ENCODE measurements at places on chromosomes 11 and 22. TPM values are rescaled to one million over a fixed set of nuclear protein-coding genes. Genes with fewer than 3 reads are reported as not detected.

- no peak for DNase-seq
- no peak overlapping the region for H3K27ac ChIP-seq
- peaks cover 3% of the 10 kb centered on the region for H3K4me1 ChIP-seq
- no peak overlapping the region for H3K4me3 ChIP-seq
These were observed 98.1 kb downstream of the ATXN10 start for GRCh38 chr22:45769569-45770210.

DNA sequence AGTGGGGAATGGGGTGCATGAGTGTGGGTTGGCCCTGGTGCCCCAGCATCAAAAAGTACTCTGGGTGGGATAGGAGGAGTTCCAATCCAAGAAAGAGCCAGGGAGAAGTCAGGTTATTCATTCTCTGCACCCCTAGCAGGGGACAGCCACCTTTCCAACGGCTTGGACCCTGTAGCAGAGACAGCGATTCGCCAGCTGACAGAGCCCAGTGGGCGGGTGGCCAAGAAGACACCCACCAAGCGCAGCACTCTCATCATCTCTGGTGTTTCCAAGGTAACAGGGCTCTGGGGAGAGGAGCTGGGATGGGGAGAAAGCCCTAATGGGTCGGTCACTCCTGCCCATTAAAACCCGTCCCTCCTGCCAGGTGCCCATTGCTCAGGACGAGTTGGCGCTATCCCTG, 6.6 kb downstream of the C2CD2L start:
- peaks cover 57% of the 10 kb centered on the region for H3K36me3 ChIP-seq
- H3K27me3 ChIP-seq = no peaks in the 10 kb centered on the region
- peak overlapping the region; percentile 56 for H3K27ac ChIP-seq
- H3K4me1 ChIP-seq = peaks cover 36% of the 10 kb centered on the region
- no peak for DNase-seq
- no peak overlapping the region for H3K4me3 ChIP-seq

DNA sequence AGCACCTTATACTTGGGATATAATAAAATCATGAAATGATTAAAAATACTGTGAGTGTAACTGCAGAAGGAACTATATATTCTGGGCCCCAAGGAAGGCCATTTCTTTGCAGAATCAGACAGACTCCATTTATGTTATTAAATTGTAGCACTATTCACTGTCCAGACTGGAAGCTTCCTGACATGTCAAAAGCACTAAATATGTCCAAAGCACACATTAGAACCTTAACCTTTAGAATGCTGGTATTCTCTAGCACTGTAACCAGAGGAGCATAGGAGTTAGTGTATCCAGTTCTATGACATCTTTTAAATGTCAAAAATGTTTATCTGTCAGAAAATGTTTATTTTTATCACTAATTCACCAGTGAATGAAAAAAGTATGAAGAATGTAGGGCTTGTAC, 246.9 kb downstream of the CADM1 start:
- H3K4me1 ChIP-seq = peaks cover 4% of the 10 kb centered on the region
- no peak overlapping the region for H3K4me3 ChIP-seq
- no peak for DNase-seq
- H3K36me3 ChIP-seq = no peaks in the 10 kb centered on the region
- H3K27me3 ChIP-seq = peaks cover 6% of the 10 kb centered on the region
- H3K27ac ChIP-seq = no peak overlapping the region

- H3K27ac ChIP-seq = no peak overlapping the region
- DNase-seq = no peak
- H3K36me3 ChIP-seq = no peaks in the 10 kb centered on the region
- no peaks in the 10 kb centered on the region for H3K4me1 ChIP-seq
- H3K4me3 ChIP-seq = no peak overlapping the region
These were observed 3.2 kb downstream of the HBB start for GRCh38 chr11:5223686-5224085.

- peak overlapping the region; percentile 96 for H3K4me3 ChIP-seq
- peaks cover 14% of the 10 kb centered on the region for H3K36me3 ChIP-seq
- no peaks in the 10 kb centered on the region for H3K27me3 ChIP-seq
- peak overlapping the region; percentile 99 for H3K27ac ChIP-seq
- DNase-seq = peak; percentile 89
- H3K4me1 ChIP-seq = peaks cover 26% of the 10 kb centered on the region
These were observed 15.4 kb downstream of the BAD start for GRCh38 chr11:64268893-64269539.

- no peak overlapping the region for H3K4me3 ChIP-seq
- H3K27ac ChIP-seq = no peak overlapping the region
- peaks cover 54% of the 10 kb centered on the region for H3K27me3 ChIP-seq
- DNase-seq = no peak
These were observed 3.4 kb downstream of the CDON start for GRCh38 chr11:126059238-126059781.

DNA sequence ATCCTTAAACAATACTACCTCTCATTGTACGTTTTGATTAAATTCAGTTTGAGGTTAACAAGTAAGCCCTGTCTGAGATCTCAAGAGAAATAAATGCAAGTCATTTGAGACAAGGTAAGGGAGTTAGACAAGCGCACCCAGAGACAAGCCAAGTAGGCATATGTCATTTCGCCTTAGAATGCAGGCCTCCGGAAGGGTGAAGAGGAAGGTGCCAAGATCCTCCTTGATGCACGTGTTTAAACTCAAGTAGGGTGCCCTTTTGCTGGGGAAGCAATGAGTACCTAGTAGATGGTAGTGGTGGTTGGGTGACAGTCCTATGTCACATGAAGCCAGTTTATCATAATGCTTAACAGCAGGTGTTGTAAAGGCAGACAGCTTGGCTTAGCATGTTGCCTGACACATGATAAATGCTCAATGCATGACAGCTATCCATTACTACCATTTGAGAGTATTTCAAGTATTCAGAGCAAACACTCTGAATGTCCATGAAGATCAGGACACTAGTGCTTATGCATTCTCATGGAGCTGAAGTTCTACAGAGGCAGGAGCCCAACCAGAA, 415.9 kb downstream of the TMEM135 start:
- no peaks in the 10 kb centered on the region for H3K4me1 ChIP-seq
- H3K27me3 ChIP-seq = peaks cover 3% of the 10 kb centered on the region
- H3K36me3 ChIP-seq = no peaks in the 10 kb centered on the region
- H3K27ac ChIP-seq = no peak overlapping the region
- no peak for DNase-seq
- no peak overlapping the region for H3K4me3 ChIP-seq

GRCh38 chr11:116837231-116838091, at the start of gene APOA1:
TSS of gene APOA1 (minus strand) at chr11:116837622. CDS start at chr11:116837387, 235 bp downstream.
- H3K27ac ChIP-seq = no peak within 1 kb of the TSS
- H3K27me3 ChIP-seq = peaks cover 4% of the 10 kb centered on the region
- H3K4me3 ChIP-seq = no peak within 1 kb of the TSS
- H3K4me1 ChIP-seq = peaks cover 11% of the 10 kb centered on the region

DNA sequence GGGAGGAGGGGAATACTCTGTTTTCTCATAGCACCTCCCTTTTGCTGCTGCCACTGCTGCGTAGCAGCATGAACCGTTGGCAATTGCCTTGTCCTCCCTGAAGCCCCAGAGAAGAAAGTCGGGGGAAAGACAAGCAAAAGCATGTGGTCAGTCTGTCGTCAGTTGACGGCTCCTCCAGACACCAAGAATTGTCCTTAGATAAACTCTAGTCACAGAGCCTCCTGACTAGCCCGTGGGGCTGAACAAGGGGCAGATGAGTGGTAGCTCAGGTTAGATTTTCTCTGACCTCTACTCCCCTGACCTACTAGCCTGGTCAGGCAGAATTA, 126.4 kb upstream of the HSD17B12 start:
- no peak overlapping the region for H3K27ac ChIP-seq
- H3K27me3 ChIP-seq = peaks cover 64% of the 10 kb centered on the region
- H3K4me1 ChIP-seq = peaks cover 5% of the 10 kb centered on the region

- peak within 1 kb of the TSS; percentile 96 for H3K27ac ChIP-seq
- peaks cover 69% of the 10 kb centered on the region for H3K36me3 ChIP-seq
- H3K4me3 ChIP-seq = peak within 1 kb of the TSS; percentile 99
- no peaks in the 10 kb centered on the region for H3K27me3 ChIP-seq
These were observed at the start of gene OSM for GRCh38 chr22:30266445-30267381. TSS of gene OSM (minus strand) at chr22:30266851. CDS start at chr22:30266799, 52 bp downstream.

GRCh38 chr11:120642196-120642894, 130.8 kb downstream of the GRIK4 start:
- H3K36me3 ChIP-seq = no peaks in the 10 kb centered on the region
- no peak overlapping the region for H3K4me3 ChIP-seq
- no peak for DNase-seq
- H3K4me1 ChIP-seq = no peaks in the 10 kb centered on the region
- no peak overlapping the region for H3K27ac ChIP-seq

DNA sequence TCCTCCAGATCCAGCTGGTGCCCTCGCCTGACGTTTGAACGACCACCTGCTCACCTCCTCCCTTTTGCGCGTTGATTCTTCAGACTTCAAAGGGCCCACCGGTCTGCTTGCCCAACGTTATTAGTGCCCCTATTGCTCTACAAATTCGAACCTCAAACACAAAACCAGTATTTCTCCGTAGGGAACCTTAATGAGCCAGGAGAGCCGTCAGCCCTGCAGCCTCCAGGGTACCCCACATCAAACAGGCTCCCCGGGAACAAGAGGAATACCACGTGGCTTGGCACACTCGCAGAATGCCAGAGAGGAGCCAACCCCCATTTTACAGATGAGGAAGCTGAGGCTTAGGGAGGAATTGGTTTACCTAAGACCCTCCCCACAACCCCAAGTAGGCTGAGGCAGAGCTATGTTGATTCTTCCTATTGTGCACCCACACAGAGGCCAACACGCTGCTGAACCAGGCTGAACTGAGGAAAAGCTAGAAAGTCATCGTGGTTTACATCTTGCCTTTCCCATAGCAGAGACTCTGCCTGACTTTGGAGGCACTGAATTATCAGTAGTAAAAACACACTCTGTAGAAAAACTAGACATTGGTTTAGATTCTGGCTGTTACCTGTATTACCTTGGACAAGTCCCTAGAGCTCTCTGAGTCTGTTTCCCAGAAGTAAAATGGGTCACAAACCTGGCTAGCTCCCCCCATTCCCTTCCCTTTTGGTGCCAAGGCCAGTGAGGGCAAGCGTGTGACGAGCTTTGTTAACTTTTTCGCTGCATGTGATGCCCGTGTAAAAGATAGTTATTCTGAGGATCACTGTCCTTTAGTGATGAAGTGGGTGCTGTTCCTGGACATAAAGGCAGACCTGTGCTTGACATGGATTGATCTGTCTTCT, 764 bp downstream of the TKFC start:
- no peak for DNase-seq
- peak overlapping the region; percentile 97 for H3K4me3 ChIP-seq
- peak overlapping the region; percentile 98 for H3K27ac ChIP-seq
- H3K4me1 ChIP-seq = peaks cover 52% of the 10 kb centered on the region

DNA sequence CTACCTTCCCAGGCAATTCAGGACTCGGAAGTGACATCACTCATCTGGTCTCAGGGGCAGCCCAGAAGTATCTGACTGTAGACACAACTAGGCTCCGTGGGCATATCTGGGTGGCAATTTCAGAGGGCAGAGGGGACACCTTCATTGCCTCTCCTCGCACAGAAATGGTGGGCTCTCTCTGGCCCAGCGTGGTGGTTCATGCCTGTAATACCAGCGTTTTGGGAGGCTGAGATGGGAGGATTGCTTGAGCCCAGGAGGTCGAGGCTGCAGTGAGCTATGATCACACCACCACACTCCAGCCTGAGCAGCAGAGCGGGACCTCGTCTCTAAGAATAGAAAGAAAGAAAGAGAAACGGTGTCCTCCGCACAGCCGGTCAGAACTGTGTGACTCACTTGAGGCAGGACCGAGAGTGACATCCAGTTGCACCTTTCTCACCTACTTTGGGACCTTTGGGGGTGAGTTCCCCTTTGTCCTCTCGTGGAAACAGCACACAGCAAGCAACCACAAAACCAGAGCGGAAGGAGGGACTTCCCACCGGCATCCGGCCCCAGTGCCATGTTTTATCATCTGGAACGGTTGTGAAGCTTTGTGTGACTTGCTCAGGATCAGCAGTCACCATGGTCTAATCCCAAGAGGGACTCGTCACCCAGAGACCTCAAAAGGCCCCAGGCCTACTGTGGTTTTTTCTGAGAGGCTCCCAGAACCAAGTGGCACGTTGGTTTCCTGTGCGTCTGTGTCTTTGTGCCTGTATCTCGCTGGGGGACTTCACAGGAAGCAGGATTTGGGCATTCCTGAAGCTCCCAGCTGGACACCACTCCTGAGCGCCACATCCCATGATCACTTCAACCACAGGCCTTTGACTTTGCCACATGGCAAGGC, 38.4 kb upstream of the EMID1 start:
- DNase-seq = peak; percentile 88
- peak overlapping the region; percentile 78 for H3K27ac ChIP-seq
- peak overlapping the region; percentile 61 for H3K4me3 ChIP-seq

- no peaks in the 10 kb centered on the region for H3K36me3 ChIP-seq
- H3K4me1 ChIP-seq = no peaks in the 10 kb centered on the region
- no peaks in the 10 kb centered on the region for H3K27me3 ChIP-seq
- H3K27ac ChIP-seq = no peak overlapping the region
- H3K4me3 ChIP-seq = no peak overlapping the region
- DNase-seq = peak; percentile 59
These were observed 401.0 kb downstream of the LARGE1 start for GRCh38 chr22:33519071-33519973.

DNA sequence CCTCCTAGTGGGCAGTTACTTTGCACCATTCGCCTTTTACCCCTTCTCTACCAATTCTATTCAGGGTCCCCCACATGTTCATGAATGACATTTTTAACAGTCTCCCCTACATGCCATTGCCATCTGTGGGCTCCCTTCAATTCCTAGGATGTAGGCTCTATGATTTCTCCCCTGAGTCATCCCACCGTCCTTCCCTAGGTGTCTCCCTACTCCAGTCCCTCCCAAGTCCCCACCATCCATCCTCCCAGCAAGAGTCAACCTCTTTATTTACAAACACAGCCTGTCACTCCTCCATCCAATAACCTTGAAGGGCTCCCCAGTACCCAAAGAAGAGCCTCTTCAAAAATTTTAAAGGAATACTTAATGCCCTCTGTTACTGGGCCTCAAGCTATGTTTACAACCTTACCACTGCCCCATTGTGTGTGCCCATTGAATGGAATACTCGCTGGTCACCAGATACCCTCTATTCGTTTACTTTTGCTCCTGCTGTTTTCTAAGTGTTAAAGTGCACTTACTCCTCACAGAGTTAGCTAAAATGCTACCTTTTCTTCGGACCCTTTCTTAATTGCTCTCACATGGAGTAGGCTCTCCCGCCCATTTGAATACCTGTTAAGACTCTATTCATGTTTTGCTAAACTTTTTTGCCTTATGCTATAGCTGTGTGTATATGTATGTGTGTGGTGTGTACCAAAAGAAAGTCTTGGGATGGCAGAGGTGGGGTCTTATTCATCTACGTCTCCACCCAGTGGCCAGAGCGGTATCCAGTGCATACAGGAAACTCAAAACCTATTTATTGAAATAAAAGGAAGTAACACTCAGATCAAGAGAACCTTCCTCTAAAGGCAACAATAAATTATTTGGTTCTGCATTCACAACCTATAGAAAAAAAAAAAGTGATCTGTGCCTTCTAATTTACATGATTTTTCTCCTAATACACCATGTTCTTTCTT, 235.8 kb upstream of the CCDC90B start:
- no peaks in the 10 kb centered on the region for H3K4me1 ChIP-seq
- H3K4me3 ChIP-seq = no peak overlapping the region
- peaks cover 2% of the 10 kb centered on the region for H3K27me3 ChIP-seq
- no peak for DNase-seq
- H3K27ac ChIP-seq = no peak overlapping the region

The CPT1B gene
- total RNA-seq = 63.1 TPM

The SLC22A8 gene
- total RNA-seq = not detected

The HTR3A gene
- total RNA-seq = not detected

The CDHR5 gene
- not detected for total RNA-seq

The ROBO4 gene
- not detected for total RNA-seq

The TRIM22 gene
- 107 TPM for total RNA-seq

The KDM4D gene
- 1.2 TPM for total RNA-seq

The APOA4 gene
- total RNA-seq = not detected

The MLC1 gene
- not detected for total RNA-seq

The LRRN4CL gene
- 0.16 TPM for total RNA-seq

The GPR83 gene
- not detected for total RNA-seq

The CPSF7 gene
- 140 TPM for total RNA-seq

Measured in activated CD4-positive, alpha-beta T cell treated with anti-CD3 and anti-CD28 coated beads, Interleukin-2, amount 10 ng/mL, durations not matched to agents 24 days and 14 days (primary cell).